HT1080 (cell line): ENCODE measurements at places on chromosomes 7 and 10. TPM values are rescaled to one million over a fixed set of nuclear protein-coding genes. Genes with fewer than 3 reads are reported as not detected.

The GIMAP8 gene
- not detected in 2 replicates for total RNA-seq

The DYNC1I1 gene
- 2.4 and 2.7 TPM in 2 replicates for total RNA-seq

The CLCN1 gene
- total RNA-seq = not detected in 2 replicates

The PDE1C gene
- 0.53 and 1.3 TPM in 2 replicates for total RNA-seq

The HOXA10 gene
- total RNA-seq = 22.7 and 29.3 TPM in 2 replicates

The ARHGEF35 gene
- 0.11 TPM in 1 of 2 replicates, not detected in the other for total RNA-seq

The FOXI2 gene
- not detected in 2 replicates for total RNA-seq

DNA sequence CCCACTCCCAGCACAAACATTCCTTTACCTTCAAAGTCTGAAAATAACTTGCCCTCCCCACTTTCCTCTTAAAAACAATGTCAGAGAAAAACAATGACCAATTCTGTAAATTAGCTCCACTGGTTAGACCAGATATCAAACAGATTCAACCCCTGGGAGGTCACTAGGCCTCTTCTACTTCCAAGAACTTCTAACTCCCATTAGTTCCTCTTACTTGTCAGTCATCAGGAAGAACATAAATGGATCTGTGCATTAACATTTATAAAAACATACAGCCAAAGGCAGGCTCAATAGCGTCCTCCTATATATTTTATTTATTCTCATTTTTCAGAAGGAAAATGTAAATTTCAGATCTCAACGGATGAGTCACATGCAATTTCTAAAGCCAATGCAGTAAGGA lies 2.2 kb downstream of the ELAPOR2 start:
- no peak for DNase-seq

- DNase-seq = no peak
Observed at GRCh38 chr10:128540128-128540762, 414.0 kb upstream of the MKI67 start.

GRCh38 chr10:102470579-102471546 lies 19.5 kb upstream of the C10orf95 start:
- no peak for DNase-seq

GRCh38 chr10:34314457-34314856 lies 500.6 kb downstream of the PARD3 start:
- DNase-seq = no peak

DNA sequence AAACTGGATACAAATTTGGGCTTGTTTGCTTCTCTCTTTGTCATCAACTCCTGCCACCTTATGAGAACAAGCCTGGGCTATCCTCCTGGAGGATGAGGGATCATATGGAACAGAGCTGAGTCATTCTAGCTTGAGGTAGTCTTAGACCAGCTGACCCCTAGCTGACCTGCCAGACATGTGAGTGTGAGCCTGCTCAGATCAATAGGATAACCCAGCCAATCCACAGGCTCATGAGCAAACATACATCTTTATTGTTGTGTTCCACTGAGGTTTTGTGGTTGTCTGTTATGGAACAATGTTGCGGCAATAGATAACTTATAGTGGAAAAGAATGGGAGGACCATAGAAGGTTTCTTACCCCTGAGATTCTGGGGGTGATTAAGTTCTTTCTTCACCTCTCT lies 54.5 kb upstream of the FAM180A start:
- DNase-seq = peak; percentile 34

DNA sequence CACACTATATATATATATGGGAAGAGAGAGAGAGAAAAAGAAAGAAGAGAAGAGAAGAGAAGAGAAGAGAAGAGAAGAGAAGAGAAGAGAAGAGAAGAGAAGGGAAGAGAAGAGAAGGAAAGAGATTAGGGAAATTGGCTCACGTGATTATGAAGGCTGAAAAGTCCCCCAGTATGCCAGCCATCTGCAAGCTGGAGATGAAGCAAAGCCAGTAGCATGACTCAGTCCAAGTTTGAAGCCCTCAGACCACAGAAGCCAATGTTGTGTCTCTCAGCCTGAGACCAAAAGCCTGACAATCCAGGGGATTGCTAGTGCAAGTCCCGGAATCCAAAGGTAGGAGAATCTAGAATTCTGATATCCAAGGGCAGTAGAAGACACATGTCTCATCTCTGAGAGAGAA lies 206.3 kb upstream of the PRSS1 start:
- peak; percentile 81 for DNase-seq

- DNase-seq = peak; percentile 83
Observed at GRCh38 chr10:18713077-18713476, 53.8 kb downstream of the ARL5B start.

DNA sequence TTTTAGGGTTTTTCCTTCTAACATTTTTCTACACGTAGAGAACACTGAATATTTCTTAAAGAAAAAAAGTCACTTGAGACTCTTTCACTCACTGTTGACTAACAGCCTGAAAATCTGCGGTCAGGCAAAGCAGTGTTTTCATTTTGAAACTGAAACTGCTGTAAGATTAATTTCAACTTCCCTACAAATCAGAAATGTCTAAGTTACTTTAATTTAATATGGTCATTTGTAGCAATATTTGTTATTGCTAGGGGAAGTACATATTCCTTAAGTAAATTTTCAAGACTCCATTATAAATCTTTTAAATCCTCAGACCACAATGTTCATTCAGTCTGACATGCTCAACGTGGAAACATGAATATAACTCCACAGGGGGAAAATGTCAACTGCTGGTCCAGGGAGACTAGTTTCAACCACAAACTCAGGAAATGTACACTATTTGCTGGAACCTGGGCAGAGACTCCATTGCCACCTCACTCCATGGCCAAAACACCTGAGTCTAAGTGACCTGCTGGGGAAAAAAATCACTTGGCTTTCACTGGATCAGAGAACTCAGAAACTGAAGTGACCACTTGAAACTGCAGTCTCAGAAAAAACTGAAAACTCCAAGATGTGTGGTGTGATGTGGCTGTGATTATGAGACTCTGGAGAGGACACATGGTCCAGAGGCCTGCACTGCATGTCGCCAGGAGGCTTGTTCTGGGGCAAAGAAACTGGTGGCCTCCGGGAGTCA lies 161.2 kb downstream of the TAX1BP1 start:
- peak; percentile 55 for DNase-seq

DNA sequence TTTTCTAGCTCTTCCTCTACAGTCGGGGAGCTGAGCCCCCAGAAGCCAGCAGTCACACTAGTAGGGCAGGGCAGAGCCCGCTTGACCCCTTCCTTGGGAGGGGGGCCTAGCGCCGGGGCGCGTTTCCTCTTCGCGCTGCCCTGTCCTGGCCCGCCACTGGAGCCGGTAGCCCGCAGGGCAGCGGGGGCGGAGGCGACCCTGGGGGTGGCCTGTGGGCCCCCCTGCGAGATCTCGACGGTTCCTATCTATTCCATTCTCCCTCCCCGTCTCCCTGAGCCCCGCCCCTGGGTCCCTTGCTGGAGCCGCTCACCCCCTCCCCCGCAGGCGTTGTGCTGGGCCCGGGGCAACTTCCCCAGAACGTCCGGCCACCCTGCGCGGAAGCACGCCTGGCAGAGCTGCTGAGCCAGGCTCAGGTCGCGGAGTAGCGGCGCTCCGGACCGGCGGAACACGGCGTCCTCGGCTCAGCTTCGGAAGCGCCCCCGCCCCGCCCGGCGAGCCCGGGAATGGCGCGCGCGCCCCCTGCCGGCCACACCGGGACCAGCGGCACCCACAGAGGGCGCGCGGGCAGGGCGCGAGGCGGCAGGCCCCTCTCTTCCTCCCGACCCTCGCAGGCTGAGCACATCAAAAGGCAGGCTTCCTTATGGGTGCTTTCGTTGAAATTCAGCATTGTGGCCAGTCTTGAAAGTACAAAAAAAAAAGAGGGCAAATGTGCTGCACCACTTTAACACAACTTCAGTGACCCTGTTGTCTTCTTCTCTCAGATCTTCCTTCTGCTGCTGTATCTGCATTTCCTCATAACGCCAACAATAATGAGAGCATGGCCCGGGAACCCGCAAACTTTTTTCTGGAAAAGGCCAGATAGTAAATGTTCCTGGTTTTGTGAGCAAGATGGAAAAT lies 327.6 kb downstream of the TNS3 start:
- peak; percentile 36 for DNase-seq

DNA sequence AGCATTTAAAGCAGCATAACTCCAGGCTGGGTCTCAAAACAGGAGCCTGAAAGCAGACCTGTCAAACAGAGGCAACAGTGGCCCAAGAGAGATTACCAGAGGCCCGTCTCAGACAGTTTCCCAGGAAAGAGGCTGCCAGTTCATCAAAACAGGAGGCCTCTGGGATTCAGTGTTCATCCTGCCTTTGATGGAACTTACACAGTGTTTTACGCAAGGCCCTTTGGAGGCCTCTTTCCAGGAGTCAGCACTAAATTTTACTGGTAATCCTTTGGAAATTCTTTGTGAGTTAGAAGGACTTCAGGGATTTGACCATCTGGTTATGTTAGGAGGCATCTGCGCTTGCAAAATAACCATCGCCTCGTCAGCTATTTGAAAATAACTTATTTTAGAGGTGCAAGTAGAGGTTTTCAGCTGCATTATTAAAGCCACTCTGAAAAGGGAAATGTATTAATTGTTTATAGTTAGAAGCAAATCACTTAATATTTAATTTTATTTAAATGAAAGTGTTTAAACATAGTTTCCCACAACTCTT lies 501.2 kb upstream of the COBL start:
- DNase-seq = no peak

DNA sequence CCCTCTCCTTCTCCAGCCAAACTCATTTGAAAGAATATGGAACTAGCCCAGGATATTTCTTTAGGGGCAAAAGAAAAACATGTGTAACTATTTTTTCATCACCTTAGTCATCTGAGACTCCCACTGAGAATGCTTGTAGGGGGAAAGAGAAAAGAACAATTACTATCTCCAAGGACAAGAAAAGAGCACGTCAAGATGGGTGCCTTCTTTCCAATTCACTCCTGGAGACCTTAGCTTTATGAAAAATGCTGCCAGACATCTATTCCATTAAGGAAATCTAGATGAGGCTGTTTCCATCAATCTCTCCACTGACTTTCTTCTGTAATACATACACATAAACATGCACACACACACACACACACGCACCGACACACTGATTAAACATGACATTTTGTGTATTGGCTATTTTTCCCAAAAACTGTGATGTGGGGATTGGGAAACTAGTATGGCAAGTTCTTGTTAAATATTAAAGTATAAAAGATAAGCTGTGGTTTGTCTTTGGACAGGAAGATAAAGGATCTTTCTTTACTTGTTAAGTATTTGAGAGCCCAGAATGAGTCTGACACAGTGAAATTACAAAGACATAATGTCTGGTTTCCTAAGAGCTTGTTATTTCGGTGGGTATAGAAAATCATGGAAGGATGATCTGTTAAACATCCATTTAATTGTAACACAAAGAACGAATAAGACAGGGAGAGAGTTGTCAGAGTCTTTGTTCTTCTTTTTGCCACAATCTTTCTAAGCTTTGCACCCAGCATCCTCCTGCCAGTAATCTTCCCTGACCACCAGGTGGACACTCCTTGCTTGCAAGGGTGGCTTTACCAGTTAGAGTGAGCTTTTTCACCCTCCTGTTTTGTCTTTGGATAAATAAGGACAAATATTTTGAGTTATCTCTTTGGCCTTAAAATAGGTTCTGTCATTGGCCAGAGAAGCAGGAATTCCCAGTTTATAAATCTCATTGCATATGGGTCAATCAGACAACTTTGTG lies 177.3 kb upstream of the TMEM72 start:
- no peak for DNase-seq

DNA sequence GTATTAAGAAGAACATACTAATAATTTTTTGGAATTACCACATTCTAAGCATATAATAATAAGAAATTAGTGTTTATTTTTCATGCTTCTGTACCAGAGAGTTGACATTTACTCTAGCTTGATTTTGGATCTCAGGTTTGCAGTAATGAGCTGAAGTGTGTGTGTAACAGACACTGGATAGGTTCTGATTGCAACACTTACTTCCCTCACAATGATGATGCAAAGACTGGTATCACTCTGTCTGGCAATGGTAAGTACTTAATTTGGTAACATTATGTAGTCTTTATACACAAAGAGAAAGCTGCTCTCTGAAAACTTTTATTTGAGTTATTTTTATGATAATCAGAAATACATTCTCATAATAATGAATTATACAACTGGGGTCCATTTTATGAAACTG lies 54.1 kb downstream of the SRI start:
- no peak for DNase-seq

DNA sequence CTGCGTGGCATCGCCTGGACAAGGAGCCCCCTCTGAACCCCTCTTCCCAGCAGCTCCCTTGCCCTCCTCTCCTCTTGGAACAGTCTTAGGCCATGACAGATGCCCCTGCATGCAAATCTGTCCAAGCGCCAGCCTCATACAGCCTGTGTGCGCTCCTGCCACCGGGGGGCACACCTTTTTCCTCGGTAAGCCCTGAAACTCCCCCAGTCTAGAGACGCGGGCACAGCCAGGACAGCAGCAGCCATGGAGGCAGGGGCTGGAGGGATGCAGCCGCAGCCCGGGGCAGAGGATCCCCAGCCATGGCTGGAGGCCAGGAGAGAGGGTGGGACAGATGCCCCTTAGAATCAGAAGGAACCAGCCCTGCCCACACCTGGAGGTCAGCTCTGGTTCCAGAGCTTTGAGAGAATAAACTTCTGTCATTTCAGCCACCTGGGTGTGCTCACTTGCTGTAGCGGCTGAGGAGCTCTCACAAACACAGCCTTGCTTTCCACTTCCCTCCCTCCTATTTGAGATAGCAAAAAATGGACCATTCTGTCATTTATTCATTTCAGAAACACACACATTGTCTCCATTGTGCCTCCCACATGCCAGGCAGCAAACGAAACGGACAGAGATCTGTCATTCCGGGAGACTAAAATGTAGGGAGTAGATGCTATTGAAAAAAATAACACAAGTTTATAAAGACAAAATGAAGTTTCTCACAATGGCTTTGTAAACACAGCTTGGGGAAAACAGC lies 241.5 kb downstream of the WDR37 start:
- DNase-seq = no peak

DNA sequence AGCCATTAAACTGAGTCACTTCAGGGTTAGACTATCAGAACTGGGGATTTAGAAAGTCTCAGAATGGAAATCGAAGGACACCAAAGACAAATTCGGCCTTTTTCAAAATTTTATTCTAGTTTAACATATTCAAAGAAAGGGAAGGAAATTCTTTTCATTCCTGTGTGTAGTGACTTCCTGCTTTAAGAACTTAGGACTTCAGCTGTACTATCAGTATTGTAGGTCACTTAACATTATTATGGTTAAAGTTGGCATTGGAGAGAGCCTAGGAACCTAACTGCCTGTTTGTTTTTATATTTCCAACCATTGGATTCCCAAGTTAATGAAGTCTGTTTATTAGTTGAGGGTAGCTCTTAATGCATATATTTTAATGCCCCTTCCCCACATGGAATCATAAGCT lies 63.7 kb downstream of the PTEN start:
- DNase-seq = peak; percentile 33

GRCh38 chr7:82331234-82331633 lies 112.3 kb downstream of the CACNA2D1 start:
- no peak for DNase-seq

DNA sequence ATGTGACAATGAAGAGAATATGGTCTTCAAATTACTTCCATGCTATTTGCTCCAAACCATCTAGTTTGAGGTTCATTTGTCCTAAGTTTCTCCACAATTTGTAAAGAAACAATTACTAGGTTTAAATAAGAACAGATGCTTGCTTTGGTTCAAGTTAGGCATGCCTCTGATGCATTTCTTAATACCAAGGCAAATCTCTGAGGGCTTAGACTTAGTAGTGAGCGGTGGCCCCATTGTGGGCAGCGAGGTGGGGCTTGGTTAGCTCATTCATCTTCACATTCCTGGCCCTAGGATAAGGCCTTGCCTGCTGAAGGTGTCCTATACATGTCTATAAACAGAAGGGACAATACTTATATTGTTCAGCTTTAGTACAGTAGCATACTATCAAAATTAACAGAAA lies 52.4 kb upstream of the RHEB start:
- no peak for DNase-seq
